Ascending aorta (tissue), 2 donors: ENCODE measurements at places on chromosomes 5 and 9.
A peak's percentile ranks its signal among the peaks of the same experiment; 100 is the strongest.

DNA sequence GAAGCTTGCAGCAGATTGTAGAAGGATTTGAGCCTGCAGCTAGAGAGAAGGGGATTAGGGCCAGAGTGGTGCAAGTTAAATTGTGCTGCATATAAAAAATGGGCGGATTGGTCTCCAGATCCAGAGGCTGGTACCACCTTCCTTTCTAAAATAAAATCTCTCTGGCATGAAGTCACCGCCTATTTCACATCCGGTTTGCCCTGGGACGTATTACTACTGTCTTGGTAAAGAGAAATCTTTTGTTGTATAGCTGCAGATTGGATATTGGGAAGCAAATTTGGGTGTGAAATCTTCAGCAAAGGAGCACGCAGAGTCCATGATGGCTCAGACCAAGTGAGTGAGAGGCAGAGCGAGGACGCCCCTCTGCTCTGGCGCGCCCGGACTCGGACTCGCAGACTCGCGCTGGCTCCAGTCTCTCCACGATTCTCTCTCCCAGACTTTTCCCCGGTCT is at the start of gene GABRA1:
Gene GABRA1 (plus strand): TSS at position 180 of the 451 bp plus-strand sequence. CDS start 2,691 bp downstream, outside the sequence.
- DNase-seq = no peak

GRCh38 chr9:106450549-106450948 is 412.4 kb upstream of the ZNF462 start:
- no peak for DNase-seq

DNA sequence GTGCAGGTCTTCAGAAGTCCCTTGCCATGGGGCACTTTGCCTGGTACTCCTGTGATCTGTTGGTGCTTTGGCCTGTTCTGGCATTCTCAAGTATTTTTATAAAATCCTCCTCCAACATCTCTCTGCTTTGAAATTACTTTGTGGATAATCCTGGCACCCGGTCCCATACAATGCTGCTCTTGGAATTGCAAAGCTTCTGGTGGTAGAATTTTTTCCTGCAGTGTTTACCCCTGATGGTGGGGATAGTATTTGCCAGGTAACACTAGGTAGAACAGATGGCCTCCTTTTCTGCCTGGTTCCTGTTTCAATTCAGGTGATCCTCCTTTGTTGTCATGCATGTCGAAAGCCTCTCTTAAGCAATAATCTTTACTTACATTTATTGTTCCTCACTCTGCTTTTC is 109.8 kb upstream of the ATP10B start:
- no peak for DNase-seq

- no peak for DNase-seq
These were observed 30.4 kb downstream of the PSMB7 start for GRCh38 chr9:124384846-124385245.

- DNase-seq = no peak
These were observed 8.7 kb downstream of the ASS1 start for GRCh38 chr9:130453487-130453886.

GRCh38 chr9:135248721-135249120 is 161.3 kb downstream of the OLFM1 start:
- no peak for DNase-seq

- no peak for DNase-seq
These were observed 124.1 kb downstream of the PRDM9 start for GRCh38 chr5:23631302-23632045.

DNA sequence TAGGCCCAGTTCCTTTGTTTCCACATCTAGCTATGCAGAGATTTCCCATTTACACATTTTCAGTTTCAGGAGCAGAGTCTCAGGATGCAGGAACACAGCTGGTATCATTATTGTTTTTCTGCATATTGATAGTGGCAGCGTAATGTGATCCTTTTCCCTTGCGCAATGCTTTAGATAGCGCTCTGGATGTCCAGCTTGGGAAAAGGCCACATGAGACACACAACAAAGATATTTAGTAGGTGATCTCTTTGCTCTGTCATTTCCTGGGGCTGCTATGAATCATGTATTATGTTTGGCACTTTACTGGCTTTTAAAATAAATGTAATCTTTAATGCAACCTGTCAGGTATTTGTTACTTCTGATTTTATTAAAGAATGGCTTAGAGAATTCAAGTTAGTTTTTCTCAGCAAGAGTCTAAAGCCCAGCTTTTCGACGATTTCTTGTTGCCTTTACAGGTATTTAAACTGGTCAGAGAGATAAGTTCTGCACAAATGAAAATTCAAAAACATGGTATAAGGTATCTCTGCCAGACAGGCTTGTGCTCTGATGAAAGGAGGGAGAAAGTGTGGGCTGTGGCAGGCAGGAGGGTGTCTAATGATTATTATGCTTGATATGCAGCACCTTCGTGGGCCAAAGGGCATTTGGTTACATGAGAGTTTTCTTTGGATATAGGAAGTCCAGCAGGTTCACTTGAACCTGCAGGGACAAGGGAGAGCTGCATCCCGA is 42.2 kb downstream of the PTTG1 start:
- no peak for DNase-seq

DNA sequence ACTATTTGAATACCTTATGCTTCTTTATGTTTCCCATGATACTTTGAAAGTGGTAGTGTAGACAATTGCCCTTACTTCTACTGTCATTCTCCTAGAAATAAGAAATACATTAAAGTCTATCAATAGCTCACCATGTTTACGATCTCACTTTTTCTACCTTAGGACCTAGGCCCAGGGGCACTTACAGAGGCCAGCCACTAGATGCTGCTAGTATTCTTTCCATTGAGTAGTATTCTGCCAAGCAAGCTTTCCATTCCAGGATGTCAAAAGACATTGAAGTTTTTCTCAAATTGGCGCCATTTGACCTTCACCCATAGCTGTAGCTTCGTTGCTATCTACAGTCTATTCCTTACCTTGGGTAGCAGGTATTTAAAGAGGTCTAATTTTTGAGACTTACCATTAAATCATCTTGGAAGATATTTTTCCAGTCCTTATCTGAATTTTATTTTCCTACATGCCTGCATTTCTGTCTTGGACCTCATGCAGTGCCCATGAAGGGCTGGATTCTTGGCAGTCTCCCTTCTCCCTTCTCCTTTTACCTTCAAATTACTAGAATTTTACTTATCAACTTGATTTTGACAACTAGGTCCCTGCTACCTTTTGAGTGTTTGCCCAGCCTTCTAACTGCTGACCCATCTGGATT is 246.0 kb upstream of the NUDT12 start:
- no peak for DNase-seq

- no peak for DNase-seq
These were observed 31.0 kb downstream of the TPPP start for GRCh38 chr5:661891-662750.

DNA sequence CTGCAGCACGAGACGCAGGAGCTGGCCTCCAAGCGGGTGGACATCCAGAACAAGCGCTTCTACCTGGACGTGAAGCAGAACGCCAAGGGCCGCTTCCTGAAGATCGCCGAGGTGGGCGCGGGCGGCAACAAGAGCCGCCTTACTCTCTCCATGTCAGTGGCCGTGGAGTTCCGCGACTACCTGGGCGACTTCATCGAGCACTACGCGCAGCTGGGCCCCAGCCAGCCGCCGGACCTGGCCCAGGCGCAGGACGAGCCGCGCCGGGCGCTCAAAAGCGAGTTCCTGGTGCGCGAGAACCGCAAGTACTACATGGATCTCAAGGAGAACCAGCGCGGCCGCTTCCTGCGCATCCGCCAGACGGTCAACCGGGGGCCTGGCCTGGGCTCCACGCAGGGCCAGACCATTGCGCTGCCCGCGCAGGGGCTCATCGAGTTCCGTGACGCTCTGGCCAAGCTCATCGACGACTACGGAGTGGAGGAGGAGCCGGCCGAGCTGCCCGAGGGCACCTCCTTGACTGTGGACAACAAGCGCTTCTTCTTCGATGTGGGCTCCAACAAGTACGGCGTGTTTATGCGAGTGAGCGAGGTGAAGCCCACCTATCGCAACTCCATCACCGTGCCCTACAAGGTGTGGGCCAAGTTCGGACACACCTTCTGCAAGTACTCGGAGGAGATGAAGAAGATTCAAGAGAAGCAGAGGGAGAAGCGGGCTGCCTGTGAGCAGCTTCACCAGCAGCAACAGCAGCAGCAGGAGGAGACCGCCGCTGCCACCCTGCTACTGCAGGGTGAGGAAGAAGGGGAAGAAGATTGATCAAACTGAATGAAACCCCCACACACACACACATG is 654 bp downstream of the PURA start:
- peak; percentile 19 for DNase-seq

GRCh38 chr5:34886392-34887119 is 28.7 kb downstream of the RAD1 start:
- DNase-seq = no peak

DNA sequence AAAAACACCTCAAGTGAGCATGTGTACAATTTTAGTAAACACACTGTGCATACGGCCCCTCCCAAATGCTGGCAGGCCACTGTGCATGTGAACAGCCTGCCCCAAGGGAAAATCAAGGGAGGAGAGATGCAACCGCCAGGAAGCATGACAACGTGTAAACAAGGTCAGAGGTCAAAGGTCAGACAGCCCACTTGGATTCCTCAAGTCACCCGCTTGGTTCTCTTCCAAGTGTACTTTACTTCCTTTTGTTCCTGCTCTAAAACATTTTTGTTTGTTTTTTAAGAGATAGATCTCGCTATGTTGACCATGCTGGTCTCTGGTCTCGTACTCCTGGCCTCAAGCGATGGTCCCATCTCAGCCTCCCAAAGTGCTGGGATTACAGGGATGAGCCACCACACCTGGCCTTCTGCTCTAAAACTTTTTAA is 126.7 kb upstream of the SHB start:
- DNase-seq = no peak

- DNase-seq = no peak
These were observed 188.4 kb downstream of the TSSK1B start for GRCh38 chr5:113246361-113246870.

GRCh38 chr5:63121471-63121870 is 542.9 kb downstream of the LRRC70 start:
- no peak for DNase-seq

- DNase-seq = no peak
These were observed 24.1 kb upstream of the MTAP start for GRCh38 chr9:21778304-21778703.

GRCh38 chr9:79026316-79026715 is 545.4 kb upstream of the TLE4 start:
- DNase-seq = no peak

- DNase-seq = no peak
These were observed 225.3 kb downstream of the MCTP1 start for GRCh38 chr5:95059636-95060035.

GRCh38 chr5:36657563-36657995 is 51.2 kb downstream of the SLC1A3 start:
- DNase-seq = no peak

DNA sequence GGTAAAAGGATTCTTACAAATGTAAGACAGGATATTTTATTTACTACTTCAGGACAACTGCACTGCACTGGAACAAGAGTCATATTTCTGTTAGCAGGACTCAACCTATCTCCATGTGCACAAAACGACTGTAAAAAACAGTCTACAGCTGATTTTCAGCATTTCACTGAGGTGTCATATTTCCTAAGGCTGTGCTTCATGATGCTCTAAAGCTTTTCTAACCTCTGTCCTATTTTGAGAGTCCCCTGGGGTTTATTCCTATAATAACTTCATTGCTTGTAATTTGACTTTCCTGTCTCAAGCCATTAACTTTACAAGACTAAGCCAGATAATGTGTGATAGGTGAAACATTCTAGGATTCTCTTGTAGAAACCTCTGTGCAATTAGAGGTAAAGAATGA is 472.3 kb downstream of the HINT1 start:
- no peak for DNase-seq

GRCh38 chr5:112862085-112862484 is 998 bp downstream of the SRP19 start:
- DNase-seq = no peak

GRCh38 chr5:3600106-3601060 is 4.8 kb downstream of the IRX1 start:
- no peak for DNase-seq

DNA sequence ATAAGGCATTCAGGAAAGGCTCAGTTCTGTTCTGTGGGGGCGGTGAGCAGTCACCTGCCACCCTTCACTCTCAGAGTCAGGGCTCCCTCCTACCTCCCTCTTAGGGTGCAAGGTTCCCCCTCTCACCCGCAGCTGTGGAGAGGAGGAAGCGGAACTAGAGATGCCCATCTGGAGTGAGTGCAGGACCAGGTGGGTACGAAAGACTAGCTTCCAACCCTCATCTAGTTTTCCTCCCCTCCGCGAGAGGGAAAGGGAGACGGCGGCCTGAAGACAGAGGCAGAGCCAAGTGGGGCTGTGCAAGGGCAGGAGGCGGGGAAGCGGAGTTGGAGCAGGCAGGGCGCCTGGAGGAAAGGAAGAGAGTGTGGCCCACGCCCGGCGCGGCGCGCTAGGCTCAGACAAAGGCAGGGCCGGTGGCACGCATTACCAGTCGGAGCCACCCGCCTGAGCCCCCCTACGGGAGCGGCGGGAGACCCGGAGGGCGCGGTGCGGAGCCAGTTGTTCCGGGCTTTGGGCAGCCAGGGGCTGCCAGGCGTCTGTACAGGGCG is 7.3 kb downstream of the PRR7 start:
- no peak for DNase-seq

DNA sequence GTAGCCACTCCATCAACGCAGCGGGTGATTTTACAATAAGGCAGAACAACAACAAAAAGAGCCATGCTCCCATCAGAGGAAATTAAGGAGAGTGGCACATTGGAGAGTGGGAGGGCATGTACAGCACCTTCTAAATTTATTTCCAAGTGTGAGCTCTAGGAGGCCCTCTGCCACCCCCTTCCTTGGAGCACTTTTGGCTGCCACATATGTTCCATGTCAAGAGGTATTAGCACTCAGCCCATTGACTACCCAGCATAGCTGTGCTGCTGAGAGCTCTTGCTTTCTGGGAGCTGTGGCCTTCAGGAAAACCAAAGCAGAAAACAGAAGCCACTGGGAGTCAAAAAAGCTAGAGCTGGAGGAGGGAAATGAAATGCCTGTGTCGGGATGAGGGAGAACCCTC is 200.2 kb upstream of the PANK3 start:
- no peak for DNase-seq

DNA sequence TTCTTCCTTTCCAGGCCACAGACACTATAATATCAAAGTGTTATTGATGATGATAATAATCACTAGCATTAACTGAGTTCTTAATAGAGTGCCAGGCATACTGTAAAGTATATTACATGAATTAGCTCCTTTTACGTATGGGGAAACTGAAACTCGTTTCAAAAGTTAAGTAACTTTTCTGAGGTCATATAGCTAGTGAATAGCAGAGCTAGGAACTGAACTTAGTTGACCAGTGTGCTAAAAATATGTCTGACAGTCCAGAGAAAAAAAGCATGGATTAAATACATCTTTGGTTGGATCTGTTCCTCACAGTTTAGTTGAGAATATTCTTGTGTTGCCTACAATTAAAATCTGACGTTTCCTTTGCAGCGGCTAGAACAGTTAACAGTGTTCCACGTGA is 18.4 kb upstream of the CATSPER3 start:
- no peak for DNase-seq
